ENCODE measurements at places on chromosomes 5 and 9.

GRCh38 chr5:121199216-121199999 lies 652.3 kb upstream of the FTMT start:
- DNase-seq: peak; percentile 13

GRCh38 chr5:157657516-157657915 lies 5.3 kb upstream of the SOX30 start:
- no peak for DNase-seq

DNA sequence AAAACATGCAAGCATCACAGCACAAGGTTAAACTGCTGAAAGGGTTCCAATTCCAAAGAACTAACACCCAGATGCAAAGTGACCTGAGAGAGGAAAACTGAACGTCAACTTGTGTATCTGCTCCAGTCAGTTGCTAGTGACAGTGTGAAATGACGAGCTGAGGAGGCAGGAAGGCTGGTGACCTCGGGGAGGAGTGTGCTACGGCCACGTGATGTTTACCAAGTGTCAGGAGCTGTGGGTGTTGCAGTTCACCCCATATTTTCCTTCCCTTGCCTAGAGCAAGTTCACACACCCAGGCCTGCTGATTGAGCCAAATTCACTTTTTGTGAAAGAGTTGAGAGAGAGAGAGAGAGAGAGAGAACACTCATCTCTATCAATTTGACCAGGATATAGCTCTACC lies 231.6 kb upstream of the ANKH start:
- DNase-seq: no peak

DNA sequence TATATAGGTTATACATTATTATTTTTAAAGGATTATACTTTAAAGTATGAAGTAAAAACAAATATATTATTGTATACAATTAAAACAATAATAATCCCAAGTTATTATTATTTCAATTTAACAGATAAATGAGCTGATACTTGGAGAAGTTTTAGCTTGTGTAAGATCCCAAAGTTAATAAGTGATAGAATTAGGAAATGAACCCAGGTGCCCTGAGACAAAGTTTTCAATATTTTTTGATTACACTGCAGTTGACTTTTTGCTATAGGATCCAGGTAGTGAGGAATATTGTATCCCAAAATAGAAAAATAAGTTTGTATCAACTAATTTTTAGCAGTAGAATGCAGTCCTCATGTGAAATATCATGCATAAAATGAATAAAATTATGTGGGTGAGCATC lies 543.2 kb upstream of the ZNF608 start:
- DNase-seq: no peak

GRCh38 chr9:242461-243080 lies 27.9 kb downstream of the DOCK8 start:
- no peak for DNase-seq

GRCh38 chr5:11130131-11130530 lies 369.1 kb upstream of the DAP start:
- no peak for DNase-seq

- DNase-seq: no peak
Observed at GRCh38 chr9:87464992-87465378, 32.7 kb upstream of the DAPK1 start.

- no peak for DNase-seq
Observed at GRCh38 chr5:39501397-39501796, 76.6 kb upstream of the DAB2 start.

GRCh38 chr5:130963798-130964197 lies 201.3 kb downstream of the HINT1 start:
- no peak for DNase-seq

DNA sequence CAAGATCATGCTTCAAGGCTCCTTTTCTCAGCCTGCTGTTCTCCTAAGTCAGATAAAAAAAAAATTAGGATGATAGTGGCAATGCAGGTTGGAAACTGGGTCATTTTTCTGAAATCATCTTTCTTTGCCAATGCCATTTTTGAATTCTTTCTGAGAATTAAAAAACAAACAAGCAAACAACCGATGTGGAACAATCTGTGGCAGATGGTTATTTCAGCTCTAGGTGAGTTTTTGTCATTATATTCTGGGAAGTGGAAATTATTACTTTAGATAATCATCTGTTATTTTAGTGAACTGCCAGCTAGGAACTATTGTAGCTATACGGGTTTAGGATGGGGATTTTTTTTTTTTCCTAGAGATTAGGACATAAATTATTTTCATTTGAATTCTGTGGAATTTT lies 129.7 kb downstream of the NTRK2 start:
- no peak for DNase-seq

GRCh38 chr5:159515197-159515596 lies 184.9 kb upstream of the IL12B start:
- DNase-seq: no peak

DNA sequence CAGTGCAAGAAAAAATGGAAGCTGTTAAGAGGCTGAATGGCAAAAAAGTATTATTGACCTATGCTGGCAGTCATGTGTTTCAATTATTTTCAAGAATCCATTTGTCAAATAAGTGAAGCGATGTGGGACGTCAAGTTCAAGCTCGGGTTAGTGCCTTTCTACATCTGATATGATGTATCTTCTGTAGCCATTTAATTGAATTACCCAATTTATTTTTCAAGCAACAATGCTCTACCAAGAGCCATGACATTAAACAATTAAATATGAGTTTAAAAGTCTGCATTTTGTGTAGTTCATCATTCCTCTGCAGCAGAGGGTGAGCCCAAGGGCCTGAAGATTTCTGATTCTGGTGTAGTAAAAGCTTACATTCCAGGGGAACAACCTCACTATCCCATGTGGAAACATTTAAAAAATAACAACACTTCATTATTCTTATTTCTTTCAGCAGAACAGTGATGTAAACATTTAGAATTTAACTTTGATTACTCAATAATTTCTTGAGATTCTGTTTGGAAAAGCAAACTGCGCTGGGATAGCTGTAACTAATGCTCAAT lies 619.7 kb upstream of the ARRDC3 start:
- no peak for DNase-seq

- DNase-seq: no peak
Observed at GRCh38 chr9:106420511-106420944, 442.4 kb upstream of the ZNF462 start.

DNA sequence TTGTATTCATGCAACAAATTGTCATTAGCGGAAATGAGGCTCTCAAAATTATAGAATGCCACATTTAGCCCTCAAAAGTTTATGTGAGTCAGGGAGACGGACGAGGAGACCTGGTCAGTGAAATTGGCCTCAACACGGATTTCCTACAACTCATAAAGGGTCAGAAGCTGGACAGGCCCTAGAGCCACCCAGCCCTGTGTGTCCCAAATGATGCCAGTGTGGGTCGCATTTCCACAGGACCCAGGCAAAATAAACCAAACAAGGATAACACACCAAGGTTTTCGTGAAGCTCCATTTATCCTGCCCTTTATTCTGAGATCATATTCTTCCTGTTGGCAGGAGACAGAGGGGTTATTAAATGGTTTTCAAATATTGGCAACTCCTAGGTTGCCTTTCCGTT lies 72.0 kb upstream of the COL5A1 start:
- no peak for DNase-seq

- DNase-seq: peak; percentile 62
Observed at GRCh38 chr5:6820851-6821479, 107.7 kb downstream of the TENT4A start.

GRCh38 chr9:101226803-101227202 lies 158.0 kb downstream of the BAAT start:
- no peak for DNase-seq

- DNase-seq: no peak
Observed at GRCh38 chr9:2120926-2121689, 106.0 kb downstream of the SMARCA2 start.

GRCh38 chr5:142215915-142216681 lies 107.5 kb downstream of the NDFIP1 start:
- no peak for DNase-seq

DNA sequence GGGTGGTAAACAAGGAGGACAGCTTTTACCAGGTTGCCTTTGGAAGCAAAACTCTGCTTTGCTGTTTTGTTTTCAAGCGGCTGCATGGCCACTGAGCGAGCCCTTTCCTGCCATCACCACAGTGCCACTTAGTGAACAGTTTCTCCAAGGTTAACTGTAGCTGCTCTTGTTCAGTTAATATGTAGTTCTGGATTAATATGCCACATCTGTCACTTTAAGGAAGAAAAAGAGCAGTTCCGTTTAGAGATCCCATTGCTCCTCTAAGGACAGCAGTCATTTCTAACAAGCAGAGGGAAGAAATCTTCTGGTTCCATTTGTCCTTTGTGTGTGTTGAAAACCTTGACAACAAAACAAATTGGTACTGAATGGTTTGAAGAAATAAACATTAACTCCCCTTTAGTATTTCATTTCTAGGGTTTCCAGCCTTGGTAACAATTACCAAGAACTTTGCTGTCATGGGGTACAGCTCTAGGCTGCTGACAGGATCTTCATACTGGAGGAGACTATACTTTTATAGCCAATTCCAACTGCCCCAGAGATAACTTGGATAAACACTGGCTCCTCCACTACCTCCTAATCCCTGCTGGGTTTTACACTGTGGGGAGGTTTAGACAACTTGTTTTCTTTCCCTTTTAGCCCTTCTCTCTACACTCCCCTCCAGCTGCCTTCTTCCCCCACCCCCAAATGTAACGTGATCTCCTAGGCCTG lies 10.3 kb upstream of the ABL1 start:
- DNase-seq: peak; percentile 71

DNA sequence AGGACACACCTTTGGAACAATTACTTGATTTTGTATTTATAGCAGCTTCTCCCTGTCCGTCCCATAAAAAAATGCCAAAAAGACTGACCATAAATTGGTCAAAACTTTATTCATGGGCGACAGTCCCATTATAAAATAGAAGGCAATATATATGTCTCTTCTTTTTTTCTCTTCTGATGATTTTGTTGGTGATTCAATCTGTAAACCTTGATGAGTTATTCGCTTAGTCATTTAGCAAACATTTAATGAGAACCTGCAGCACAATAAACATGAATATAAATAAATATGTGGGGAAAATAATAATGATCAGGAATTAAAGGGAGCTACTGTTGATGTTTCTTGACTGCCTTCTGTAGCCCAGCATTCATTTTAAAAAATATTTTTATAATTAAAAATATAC lies 356.4 kb upstream of the ACTBL2 start:
- DNase-seq: no peak

GRCh38 chr5:175654807-175655206 lies 3.1 kb upstream of the HRH2 start:
- no peak for DNase-seq

DNA sequence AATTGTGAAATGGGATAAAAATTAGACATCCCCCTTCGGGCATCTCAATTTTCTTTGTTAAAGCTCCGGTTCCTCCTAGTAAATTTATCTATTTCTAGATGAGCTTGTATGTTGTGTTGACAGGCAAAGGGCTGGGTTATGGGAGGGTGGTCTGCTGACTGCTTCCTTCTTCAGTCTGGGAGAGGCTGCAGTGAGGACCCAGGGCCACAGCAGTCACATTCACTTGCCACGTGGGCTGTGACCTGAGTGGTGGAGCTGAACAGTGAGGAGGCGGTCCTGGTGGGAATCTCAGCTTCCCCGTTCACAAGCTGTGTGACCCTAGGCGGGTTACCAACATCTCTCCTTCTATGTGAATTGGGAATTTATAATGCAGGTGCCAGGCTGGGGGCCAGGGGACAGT lies 57.5 kb upstream of the RXRA start:
- no peak for DNase-seq

DNA sequence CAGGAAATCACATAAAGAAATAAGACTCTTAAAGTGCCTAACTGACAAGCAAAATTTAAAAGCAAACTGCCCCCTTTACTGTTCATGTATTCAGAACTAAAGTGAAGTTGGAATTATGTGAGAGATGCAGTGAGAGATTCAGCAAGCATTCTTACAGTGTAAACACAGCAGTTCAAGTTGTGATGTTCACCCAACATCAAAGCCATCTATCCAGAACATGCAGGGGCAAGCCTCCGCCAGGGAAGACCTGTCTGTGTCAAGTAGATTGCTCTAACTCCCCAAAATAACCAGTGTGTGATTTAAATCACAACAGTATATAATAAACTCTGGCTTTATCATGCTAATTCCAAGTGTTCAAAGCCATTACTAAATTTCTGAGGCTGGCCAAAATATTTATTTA lies 233.3 kb downstream of the BNC2 start:
- DNase-seq: no peak

- DNase-seq: no peak
Observed at GRCh38 chr5:151900891-151901290, 23.8 kb downstream of the GLRA1 start.

GRCh38 chr9:114039484-114039883 lies 38.6 kb downstream of the AMBP start:
- no peak for DNase-seq

GRCh38 chr9:79962836-79963235 lies 391.1 kb downstream of the TLE4 start:
- no peak for DNase-seq

DNA sequence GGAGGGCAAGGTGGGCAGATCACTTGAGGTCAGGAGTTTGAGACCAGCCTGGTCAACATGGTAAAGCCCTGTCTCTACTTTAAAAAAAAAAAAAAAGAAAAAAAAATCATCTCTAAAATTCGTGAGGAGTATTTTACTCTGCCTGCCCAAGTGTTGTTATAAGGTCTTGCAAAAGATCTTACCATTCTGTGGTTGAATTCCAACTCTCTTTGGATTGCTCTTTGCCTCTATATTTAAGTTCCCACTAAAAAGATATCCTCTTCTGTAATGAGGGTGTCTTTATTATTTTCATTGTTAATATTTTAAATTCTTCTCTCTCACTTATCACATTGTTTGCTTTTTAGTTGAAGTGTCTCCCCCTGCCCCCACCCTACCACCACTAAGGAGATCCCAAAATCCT lies 33.4 kb downstream of the CREBRF start:
- DNase-seq: no peak

DNA sequence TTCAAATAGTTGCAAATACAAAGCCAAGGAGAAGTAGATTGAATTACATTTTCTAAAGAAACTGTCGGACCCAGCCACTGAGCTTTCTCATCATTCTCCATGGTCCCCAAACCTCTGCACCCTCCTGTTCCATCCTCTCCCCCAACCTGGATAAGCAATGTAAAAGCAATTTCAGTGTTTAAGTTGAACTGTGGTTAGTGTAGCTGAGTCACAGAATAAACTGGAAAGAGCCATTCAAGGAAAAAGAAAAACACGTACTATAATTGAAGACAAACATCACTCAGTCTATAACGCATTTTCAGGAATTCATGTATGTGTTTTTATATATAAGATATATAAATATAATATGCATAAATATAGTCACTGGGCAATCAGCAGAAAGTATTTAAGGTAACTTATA lies 54.1 kb upstream of the TMEM161B start:
- DNase-seq: no peak

- no peak for DNase-seq
Observed at GRCh38 chr5:53464722-53465121, 15.7 kb upstream of the FST start.
